Left ventricle myocardium inferior (tissue), 1 donor: ENCODE measurements at places on chromosomes 3 and 15.
A peak's percentile ranks its signal among the peaks of the same experiment; 100 is the strongest.

DNA sequence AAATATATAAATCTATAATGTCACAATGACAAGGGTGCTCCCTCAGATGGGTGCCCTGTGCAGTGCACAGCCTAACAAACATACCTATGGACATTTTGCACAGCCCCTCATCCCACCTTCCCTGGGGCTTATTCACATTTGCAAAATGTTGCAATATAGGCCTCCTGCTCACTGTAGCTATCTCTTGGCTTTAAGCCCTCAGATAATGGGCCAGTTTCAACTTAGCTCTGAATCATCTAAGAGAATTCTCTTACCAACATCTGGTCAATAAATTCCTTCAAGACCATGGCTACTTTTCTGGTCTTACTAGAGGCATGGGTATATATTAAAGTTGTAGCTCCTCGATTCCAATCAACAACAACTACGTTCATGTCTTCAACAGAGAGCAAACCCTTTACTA is 17.9 kb downstream of the LIPH start:
- no peak for DNase-seq

- DNase-seq = no peak
Measured at GRCh38 chr15:36691579-36692357, 112.3 kb downstream of the CDIN1 start.

DNA sequence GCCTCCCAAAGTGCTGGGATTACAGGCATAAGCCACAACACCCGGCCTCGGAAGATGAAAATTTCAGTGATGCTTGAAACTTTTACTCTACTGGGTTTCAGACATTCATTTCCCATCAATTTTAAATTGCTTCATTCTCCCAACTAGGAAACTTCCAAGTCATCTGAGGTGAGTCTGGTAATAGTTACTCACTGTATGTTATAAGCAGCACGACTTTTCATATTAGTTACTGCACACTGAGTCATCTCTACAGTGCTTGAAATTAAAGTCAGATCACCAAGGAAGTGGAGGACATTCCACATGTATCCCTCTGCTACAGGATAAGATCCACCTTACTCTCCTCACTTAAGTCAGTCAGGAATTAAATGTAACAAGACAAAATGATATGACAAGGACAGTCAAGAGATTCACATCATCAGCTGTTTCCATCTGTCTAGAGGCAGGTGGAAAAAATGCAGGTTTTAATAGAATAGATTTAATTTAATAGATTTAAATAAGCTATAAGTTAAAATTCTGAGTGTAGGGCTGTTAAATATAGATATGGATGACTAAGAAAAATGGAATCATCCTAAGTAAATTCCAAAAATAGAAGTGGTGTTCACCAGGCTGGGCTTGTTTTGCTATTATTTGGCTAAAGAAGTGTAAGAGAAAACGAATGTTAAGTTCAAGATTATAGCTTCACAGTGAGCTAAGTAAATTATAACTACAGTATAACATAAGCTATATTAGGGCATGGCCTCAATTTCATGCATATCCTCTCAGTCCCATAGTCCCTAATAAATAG is 104.4 kb downstream of the TMCO5A start:
- no peak for DNase-seq

GRCh38 chr3:196124608-196125007 is 42.7 kb upstream of the TFRC start:
- DNase-seq = no peak

- no peak for DNase-seq
Measured at GRCh38 chr3:152382312-152383135, 113.8 kb downstream of the MBNL1 start.

GRCh38 chr3:189099505-189100290 is 72.1 kb upstream of the TPRG1 start:
- peak; percentile 50 for DNase-seq

- no peak for DNase-seq
Measured at GRCh38 chr3:55490276-55490913, 3.3 kb upstream of the WNT5A start.
